ENCODE measurements at places on chromosomes 12 and 14.
A peak's percentile ranks its signal among the peaks of the same experiment; 100 is the strongest.

DNA sequence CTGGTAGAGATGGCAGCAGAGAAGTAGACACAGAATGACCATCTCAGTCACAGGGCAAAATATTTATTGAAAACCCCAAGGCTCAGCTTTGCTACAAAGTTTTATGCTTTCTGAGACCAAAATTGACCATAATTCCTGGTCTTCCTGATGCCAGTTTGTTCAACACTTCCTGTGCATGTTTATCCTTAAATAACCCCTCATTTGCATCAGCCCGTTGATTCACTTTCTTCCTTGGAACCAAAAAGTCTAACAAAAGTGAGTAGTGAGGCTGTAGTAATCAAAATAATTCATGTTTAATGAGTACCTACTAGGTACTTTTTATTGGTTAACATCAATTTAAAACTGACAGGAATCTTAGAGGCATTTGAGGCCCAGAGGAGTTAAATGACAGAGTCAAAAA lies 51.7 kb downstream of the TRHDE start:
- DNase-seq: no peak

GRCh38 chr12:62787611-62788010 lies 147.3 kb downstream of the PPM1H start:
- no peak for DNase-seq

GRCh38 chr12:74579981-74580380 lies 42.3 kb downstream of the ATXN7L3B start:
- DNase-seq: no peak

- no peak for DNase-seq
These were observed 155.0 kb downstream of the PAWR start for GRCh38 chr12:79535751-79536150.

DNA sequence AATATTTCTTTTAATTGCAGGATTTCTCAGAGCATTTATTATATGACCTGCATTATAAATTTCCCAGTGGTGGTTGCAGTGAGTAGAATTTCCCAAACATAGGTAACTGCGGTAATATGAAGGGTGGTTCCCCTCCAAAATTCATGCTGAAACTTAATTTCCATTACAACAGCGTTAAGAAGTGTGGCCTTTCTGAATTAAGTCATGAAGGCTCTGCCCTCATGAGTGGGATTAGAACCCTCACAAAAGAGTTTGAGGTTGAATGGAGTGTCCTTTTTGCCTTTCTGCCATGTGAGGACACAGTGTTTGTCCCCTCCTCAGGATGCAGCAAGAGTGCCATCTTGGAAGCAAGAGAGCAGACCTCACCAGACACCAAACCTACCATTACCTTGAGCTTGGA lies 233.6 kb downstream of the KTN1 start:
- DNase-seq: no peak

- DNase-seq: no peak
These were observed 271 bp downstream of the DNAI7 start for GRCh38 chr12:25194722-25195055.

- DNase-seq: no peak
These were observed 10.9 kb downstream of the GATC start for GRCh38 chr12:120457133-120457532.

DNA sequence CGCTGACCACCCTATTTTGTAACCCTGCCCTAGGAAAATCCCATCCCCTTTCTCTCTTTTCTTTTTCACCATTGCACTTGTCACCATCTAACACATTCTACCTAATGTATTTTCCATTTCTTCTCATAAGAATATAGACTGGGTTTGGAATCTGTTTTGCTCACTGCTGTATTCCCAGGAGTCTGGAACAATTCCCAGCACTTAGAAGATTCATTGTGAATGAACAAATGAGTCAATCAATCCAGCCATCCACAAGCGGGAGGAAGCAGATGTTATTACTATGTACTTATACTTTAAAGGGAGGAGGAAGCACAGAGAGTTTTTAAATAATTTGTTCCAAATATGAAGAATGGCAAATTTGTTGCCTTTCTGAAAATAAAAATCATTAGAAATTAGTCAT lies 142.1 kb downstream of the KIF21A start:
- no peak for DNase-seq

GRCh38 chr14:76953311-76953945 lies 75.1 kb downstream of the IRF2BPL start:
- DNase-seq: no peak

GRCh38 chr14:76828339-76829012 lies 2.3 kb downstream of the LRRC74A start:
- no peak for DNase-seq

- no peak for DNase-seq
These were observed 800.5 kb downstream of the LRFN5 start for GRCh38 chr14:42407153-42407552.

DNA sequence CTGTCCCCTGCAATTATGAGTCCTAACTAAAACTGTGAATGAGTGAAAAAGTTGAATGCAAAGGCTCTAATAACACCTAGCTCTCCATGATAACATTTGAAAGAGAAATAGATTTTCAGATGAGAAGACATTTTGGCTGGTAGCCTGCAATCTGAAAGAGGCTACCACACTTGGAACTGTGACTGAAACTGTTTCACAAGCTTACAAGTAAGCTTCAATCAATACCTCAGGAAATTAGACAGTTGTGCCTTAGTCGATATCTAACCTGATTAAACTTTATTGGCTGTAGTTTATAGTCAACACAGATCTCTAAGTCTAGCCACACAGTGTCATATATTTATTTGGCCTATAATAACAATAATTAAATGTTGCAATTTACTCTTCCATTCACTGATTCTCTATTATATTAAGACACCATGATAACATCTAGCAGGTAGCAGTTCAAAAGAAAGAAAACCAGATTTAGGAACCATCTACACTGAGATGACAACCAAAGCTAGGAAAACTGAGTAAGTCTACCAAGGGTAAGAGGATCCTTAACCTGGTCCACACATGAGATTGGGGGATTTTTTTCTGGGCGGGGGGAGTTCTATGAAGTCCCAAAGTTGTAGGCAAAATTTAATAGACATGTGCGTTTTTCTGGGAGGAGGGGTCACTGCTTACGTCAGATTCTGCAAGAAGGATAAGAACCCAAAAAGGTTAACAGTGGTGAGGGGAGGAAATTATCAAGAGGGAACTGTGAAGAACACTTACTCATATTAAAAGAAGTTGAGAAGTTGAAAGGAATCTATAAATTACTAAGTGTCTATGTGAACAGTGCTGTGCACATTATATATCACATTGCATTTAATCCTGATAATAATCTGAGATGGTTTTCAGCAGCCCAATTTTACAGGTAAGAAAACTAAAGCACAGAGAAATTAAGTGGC lies 65.8 kb downstream of the NUMB start:
- no peak for DNase-seq

DNA sequence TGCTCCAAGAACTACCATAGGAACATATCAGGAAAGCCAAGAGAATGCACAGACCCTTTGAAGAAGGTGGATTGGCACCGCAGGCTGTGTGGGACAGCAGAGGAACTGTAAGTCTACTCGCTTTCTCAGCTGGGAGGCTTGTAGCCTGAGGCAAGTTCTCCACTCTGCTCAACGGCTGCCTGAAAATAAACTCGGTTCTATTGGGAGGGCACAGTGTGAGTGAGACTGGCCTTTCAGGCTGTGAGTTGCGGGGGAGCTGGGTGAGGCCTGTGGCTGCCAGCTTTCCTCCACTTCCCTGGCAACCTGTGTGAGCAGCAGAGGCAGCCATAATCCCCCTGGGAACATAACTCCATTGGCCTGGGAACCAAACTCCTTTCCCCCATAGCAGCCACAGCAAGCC lies 132.1 kb downstream of the ANKS1B start:
- DNase-seq: no peak

GRCh38 chr12:85484387-85484786 lies 204.4 kb downstream of the ALX1 start:
- DNase-seq: no peak

GRCh38 chr14:69355607-69356281 lies 42.4 kb downstream of the ERH start:
- peak; percentile 29 for DNase-seq

- no peak for DNase-seq
These were observed 64.2 kb downstream of the ELK3 start for GRCh38 chr12:96258104-96258961.

- no peak for DNase-seq
These were observed 417.7 kb upstream of the ATXN7L3B start for GRCh38 chr12:74119811-74120362.

DNA sequence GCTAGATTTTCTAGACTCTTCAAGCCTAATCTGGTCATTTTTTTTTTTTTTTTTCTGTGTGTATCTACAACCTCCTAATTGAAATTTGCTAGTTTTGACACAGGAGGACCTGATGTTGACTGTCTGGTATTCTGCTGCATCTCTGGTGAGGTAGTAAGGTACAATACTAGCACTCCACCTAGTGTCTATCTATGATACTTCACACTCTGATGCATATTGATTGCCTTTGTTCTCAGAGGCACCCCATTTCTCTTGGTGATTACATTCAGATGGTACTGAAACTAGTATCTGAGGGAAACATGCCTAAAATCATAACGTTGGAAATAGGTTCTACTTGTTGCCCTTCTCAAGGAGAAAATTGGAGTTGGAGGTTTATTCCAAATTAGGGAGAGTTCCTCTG lies 930.5 kb upstream of the NOVA1 start:
- DNase-seq: no peak

GRCh38 chr14:50785457-50786063 lies 45.4 kb downstream of the NIN start:
- peak; percentile 14 for DNase-seq

- peak; percentile 20 for DNase-seq
These were observed 1.4 kb downstream of the ATF1 start for GRCh38 chr12:50765095-50765911.

DNA sequence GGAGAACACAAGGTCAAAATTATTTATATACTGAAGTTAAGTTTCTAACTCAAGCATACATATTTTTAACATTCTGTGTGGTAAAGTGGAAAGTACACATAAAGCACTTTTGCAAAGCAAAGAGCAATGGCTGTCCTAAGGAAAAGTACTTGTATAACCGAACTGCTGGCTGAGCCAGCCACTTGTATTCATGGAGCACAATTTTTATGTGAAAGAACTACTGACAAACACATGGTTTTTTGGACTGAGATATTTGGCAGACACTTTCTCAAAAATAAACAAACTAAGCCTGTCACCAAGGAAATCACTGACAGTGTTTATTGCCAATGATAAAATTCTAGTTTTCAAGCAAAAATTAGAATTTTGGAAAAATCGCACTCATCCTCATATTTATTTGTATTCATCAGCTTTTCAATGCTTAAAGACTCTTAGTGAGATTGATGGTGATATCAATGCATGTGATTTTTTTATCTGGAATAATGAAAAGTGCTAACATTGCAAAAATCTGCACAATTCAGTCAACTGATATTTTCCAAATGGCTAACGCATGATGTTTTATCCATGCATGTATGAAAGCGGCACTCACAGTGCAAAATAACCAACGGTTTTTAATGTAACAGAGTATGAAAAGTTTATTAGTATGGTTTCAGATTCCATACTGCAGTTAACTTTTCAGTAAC lies 125.3 kb downstream of the IPO8 start:
- no peak for DNase-seq

- no peak for DNase-seq
These were observed 275.6 kb downstream of the AACS start for GRCh38 chr12:125340791-125341190.

DNA sequence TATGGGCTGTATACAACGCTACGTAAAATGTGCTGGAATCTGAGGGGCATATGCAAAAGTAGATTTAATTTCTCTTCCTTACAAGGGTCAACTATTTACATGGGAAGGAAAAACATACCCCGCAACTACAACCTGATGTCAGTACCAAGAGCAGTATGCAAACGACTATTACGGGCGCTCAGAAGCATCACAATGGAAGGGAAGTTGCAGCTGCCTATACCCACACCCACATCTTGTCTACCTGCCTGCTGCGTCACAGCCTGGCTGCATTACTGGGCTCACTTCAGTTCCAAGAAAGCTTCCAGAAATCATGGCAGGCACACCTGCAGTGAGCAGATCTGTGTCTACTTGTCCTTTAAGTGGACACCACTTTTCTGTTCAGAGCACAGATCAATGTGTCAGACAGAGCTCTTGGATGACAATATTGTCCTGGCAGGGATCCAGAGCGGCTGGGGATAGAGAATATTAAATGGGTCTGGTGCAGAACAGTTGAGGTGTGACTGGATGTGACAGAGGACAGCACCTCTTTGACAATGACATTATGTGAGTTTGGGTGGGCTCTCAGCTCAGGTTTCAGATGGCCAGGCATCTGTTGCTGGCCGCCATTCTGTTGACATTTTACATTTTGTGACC lies 41.5 kb upstream of the GNG2 start:
- DNase-seq: no peak

- DNase-seq: peak; percentile 25
These were observed 881 bp upstream of the SOS2 start for GRCh38 chr14:50232276-50232642.

- no peak for DNase-seq
These were observed 413.1 kb downstream of the MED13L start for GRCh38 chr12:115864396-115864795.
